A549 treated with dexamethasone at 1 μM for 4 hours (cell line): ENCODE measurements at places on chromosomes 5 and 9. TPM values are rescaled to one million over a fixed set of nuclear protein-coding genes. Genes with fewer than 3 reads are reported as not detected.

Gene ZBED3
- total RNA-seq = 3.5 to 4.4 TPM (median 4.1 TPM) in 5 replicates

Gene CLPTM1L
- 180 to 200 TPM (median 193 TPM) in 5 replicates for total RNA-seq

Gene KCNIP1
- total RNA-seq = not detected in 5 replicates

Gene FBLL1
- total RNA-seq = 0.06 to 0.13 TPM (median 0.08 TPM) in 4 of 5 replicates, not detected in the other

Gene PCDHAC2
- total RNA-seq = 3.2 to 4.6 TPM (median 4.2 TPM) in 5 replicates

Gene RANBP3L
- total RNA-seq = not detected in 5 replicates

Gene PAEP
- 0.14 to 0.45 TPM (median 0.36 TPM) in 5 replicates for total RNA-seq

Gene CA9
- 5.6 to 10.5 TPM (median 8.9 TPM) in 5 replicates for total RNA-seq

Gene C9orf85
- 13.2 to 16.7 TPM (median 13.7 TPM) in 5 replicates for total RNA-seq

Gene ORM2
- not detected in 5 replicates for total RNA-seq

Gene TMEM8B
- 2.1 to 4.5 TPM (median 3.6 TPM) in 5 replicates for total RNA-seq

Gene FOXD4L4
- 0.04 to 0.07 TPM (median 0.05 TPM) in 3 of 5 replicates, not detected in the others for total RNA-seq

Gene DBH
- not detected in 5 replicates for total RNA-seq

Gene MLANA
- not detected in 5 replicates for total RNA-seq

Gene LCN9
- 0.14 to 0.30 TPM (median 0.22 TPM) in 3 of 5 replicates, not detected in the others for total RNA-seq

Gene IL9
- total RNA-seq = not detected in 5 replicates

Gene SMIM23
- total RNA-seq = not detected in 5 replicates

Gene ZNF366
- total RNA-seq = not detected in 5 replicates

Gene C1QTNF3
- 0.12 to 0.24 TPM (median 0.17 TPM) in 4 of 5 replicates, not detected in the other for total RNA-seq

Gene SYNPO
- total RNA-seq = 17.3 to 29.5 TPM (median 26.7 TPM) in 5 replicates

Gene MELK
- 71.7 to 81.6 TPM (median 74.9 TPM) in 5 replicates for total RNA-seq

Gene INSL6
- total RNA-seq = not detected in 5 replicates

Gene SLCO4C1
- total RNA-seq = 0.02 TPM in 1 of 5 replicates, not detected in the others

Gene ACOT12
- total RNA-seq = 0.08 to 0.09 TPM in 2 of 5 replicates, not detected in the others

Gene RPL12
- total RNA-seq = 2,736 to 3,119 TPM (median 2,871 TPM) in 5 replicates

Gene HDAC3
- 46.9 to 49.8 TPM (median 48.3 TPM) in 5 replicates for total RNA-seq

Gene PCDHB2
- 3.1 to 3.9 TPM (median 3.5 TPM) in 5 replicates for total RNA-seq

Gene VAV2
- 32.4 to 42.9 TPM (median 40.0 TPM) in 5 replicates for total RNA-seq

Gene OR1N1
- total RNA-seq = not detected in 5 replicates

Gene AUH
- total RNA-seq = 7.7 to 10.4 TPM (median 9.0 TPM) in 5 replicates

Gene PCDHA6
- total RNA-seq = 0.03 to 0.13 TPM (median 0.04 TPM) in 5 replicates
